Bronchial epithelial cell (primary cell): ENCODE measurements at places on chromosomes 11 and 22. TPM values are rescaled to one million over a fixed set of nuclear protein-coding genes. Genes with fewer than 3 reads are reported as not detected.

Gene ACO2
- total RNA-seq = 59.8 and 77.6 TPM in 2 replicates

Gene PITPNM1
- 17.4 and 23.7 TPM in 2 replicates for total RNA-seq

Gene AQP11
- 0.26 and 0.53 TPM in 2 replicates for total RNA-seq

Gene ADAMTS15
- total RNA-seq = 0.13 and 0.26 TPM in 2 replicates

Gene APOL5
- total RNA-seq = not detected in 2 replicates
